ENCODE measurements at places on chromosomes 7 and 10.

DNA sequence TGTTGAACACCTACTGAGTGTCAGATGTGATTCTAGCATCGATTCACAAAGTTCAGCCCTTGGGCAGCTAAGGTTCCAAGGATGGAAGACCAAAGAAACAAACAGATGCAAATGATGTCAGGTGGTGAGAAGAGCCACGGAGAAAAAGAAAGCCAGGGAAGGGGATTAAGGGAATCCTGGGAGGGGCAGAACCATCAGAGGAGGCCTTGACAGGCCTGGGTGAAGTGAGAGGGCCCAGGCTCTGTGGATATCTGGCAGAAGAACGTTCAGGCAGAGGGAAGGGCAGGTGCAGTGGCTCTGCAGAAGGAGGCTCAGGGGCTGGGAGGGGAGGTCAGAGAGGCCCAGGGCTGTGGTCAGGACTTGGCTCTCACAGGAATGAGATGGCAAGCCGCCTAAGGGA, 90.4 kb downstream of the C10orf105 start:
- DNase-seq = no peak

- no peak for DNase-seq
Observed at GRCh38 chr7:112366886-112367285, 83.4 kb upstream of the IFRD1 start.

DNA sequence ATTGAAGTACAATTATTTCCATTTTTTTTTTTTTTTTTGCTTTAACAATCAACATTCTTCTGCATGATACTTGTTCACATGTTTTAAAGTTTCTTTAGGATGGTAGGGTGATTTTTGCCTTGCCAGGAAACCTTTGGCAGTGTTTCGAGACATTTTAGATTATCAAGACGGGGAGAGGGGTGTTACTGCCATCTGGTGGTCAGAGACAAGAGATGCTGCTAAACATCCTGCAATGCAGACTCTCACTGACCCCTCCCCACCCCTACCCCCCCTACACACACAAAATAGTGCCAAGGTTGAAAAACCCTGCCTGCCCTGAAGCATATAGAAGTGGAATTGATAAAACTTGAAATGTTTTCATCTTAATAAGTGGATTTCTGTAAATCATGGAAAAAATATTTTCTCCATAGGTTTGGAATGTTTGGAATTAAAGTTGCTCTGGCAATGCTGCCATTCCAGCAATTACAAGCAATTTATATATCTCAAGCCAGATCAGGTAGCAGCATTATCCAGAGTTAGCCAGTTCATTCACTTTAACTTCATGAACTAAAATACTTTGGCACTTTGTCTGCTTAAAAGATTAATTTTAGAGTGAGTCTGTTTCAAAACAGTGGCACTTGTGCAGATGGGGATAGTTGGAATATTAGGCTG, 62.1 kb downstream of the SDHAF3 start:
- peak; percentile 70 for DNase-seq

GRCh38 chr7:46716926-46717325, 795.9 kb upstream of the IGFBP3 start:
- DNase-seq = no peak

- no peak for DNase-seq
Observed at GRCh38 chr10:87578160-87578841, 73.6 kb downstream of the MINPP1 start.

DNA sequence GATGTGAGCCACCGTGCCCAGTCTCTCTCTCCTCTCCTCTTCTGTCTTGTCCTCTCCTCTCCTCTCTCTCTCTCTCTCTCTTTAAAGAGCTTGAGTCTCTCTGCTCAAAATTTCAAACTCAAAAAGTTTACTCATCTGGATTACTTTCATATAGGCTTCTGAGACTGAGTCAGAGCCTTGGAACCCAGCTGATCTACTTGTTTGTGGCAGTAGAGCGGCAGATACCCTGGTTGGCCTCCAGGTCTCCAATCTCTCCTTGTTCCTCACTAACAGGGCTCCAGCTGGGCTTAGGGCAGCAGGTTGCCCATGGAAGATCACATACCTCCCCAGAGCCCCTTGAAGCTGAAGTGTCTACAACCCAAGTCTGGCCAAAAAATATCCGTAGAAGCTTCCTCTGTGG, 51.0 kb downstream of the HHEX start:
- DNase-seq = no peak

- peak; percentile 58 for DNase-seq
Observed at GRCh38 chr7:32588657-32589056, 93.4 kb downstream of the AVL9 start.

DNA sequence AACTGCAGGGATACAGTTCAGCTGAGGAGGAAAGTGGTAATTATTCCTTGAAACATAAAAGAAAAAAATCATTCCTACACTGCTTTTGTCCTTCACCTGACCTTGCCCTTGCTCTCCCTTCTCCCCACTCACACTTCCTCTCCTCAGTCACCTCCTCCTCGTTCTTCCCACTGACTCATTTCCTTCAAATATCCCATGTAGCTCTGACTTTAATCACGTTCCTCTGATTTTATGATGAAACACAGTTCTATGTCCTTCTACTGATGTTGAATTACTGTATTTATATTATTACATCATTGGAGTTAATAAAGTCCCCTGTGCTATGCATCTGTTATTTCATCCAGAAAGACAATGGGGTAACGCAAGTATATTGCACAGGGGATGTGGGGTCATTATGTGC, 575.6 kb downstream of the POM121L12 start:
- DNase-seq = no peak

GRCh38 chr10:26331371-26331770, 106.8 kb upstream of the APBB1IP start:
- DNase-seq = no peak

DNA sequence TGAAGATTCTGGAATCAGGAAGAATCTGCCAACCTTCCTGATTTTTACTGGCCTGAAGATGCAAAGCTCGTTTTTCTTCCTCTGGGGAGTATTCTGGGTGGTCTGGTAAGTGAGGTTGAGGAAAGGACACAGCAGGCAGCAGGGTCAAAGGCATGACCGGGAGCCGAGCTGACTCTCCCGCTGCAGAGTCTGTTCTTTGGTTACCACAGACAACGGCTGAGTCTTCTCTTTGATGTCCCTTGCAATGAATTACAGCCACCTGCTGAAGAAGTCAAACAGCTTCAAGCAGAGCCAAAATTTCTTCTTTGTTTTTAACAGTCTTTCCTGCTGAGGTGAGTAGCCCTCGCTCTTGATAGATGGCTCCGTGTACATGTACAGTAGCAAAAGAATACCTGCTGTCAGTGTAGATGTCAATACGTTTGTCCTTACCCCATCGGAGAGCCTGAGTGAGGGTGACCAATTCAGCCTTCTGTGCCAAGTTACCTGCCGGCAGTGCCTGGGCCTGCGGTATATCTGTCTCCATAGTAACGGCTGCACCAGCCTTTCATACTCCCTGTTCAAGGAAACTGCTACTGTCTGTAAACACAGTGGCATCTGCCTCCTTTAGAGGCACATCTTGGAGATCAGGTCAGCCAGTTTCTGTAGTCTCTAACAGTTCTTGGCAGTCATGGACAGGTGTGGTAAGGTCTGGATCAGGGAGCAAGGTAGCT, 76.4 kb downstream of the PRR15 start:
- no peak for DNase-seq

DNA sequence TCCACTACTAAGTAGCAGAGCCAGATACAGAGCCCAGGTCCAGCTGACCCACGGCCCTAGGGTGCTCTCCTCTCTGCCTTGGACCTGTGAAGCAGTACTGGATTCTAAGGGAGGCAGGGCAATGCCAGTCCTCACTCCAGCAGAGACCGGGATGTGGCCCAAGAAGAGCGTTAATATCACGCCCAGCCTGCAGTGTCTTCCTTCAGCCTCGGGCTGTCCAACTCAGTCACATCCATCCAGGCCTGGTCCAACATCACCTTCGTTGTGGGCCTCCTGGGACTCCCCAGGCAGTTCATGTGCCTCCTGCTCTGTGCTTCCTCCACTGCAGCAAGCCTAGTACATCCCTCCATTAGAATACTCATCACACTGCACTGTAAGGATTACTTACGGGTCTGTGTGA, 114.5 kb downstream of the GRID1 start:
- DNase-seq = no peak

GRCh38 chr10:93999401-93999851, 5.7 kb downstream of the PLCE1 start:
- no peak for DNase-seq

DNA sequence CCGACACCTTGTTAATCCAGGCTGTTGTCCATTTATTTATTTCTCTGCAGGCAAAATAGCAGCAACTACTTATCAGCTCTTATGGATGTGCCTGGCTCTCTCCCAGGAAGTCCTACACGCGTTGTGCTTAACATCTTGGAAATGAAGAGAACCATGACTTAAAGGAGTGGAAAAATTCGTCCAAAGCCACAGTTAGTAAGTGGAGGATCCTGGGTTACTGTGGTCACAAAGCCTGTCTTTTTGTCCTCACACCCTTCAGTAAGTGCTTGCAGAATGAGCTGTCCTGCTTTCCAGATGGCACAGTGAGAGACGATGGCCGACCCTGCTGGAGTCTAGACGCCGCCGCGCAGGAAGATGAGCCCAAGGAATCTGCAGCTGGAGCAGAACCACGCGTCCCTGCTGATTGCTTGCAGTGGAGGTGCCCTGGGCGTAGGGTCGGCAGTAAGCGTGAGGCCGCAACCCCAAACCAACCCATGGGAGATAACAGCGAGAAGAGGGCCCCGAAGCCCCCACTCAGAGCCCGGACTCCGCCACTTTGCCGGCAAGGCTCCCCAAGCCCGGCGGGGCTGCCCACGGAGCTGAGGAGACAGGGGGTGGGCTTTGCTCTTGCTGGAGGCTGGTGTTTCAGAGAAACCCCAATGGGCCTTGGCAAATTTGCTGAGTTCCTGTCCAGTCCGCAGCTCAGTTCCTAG, 178.6 kb downstream of the CXCL12 start:
- DNase-seq = no peak

DNA sequence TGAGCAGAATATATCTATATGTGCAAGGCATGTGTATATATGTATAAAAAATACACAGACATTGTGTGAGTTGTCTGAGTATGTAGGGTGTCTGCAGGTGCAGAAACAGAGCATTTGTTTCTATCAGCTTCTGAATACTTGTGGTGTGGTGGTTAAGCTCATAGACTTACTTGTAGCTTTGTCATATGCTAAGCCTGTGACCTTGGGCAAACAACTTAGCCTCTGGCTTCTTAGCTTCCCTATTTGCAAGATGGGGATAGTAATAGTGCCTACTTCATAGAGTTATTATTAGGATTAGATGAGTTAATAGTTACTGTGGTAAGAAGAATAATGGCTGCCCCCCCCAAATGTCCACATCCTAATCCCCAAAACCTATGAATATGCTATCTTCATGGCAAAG, 28.2 kb upstream of the PAX2 start:
- no peak for DNase-seq

GRCh38 chr10:69716711-69717560, 84.8 kb upstream of the COL13A1 start:
- peak; percentile 71 for DNase-seq

GRCh38 chr7:50607524-50608125, 42.4 kb upstream of the DDC start:
- DNase-seq = no peak

DNA sequence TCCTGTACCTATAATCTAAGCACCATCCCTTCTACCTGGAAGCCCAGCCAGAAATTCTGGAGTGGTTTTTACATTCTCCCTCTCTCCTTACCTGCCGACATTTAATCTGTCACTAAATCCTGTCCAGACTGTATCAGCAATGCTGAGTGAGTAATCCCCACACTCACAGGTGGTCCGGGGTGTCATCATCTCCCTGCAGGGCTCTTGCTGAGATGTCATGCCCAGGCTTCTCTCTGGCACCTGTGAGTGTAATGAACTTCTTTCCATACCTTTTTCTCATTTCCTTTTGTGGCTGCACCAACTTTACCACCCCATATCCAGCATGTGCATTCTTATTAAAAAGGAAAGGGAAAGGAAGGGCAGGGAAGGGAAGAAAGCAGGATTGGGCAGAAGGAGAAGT, 355.2 kb downstream of the CCSER2 start:
- DNase-seq = no peak

DNA sequence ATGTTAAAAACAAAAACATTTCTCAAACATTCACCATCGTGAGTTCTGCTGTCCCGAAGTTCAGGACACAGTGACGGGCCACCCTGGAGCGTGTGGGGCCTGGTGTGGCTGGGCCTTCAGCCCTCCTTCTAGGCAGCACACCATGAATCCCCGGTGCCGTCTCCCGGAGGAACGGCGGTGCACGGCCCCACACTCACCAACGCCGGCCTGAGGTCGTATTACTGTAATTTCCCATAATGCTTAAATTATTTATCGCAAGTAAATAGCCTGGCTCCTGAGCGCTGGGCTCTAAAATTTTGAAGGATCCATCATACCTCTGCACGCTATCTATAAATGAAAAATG, 1.4 kb downstream of the STK32C start:
- no peak for DNase-seq

DNA sequence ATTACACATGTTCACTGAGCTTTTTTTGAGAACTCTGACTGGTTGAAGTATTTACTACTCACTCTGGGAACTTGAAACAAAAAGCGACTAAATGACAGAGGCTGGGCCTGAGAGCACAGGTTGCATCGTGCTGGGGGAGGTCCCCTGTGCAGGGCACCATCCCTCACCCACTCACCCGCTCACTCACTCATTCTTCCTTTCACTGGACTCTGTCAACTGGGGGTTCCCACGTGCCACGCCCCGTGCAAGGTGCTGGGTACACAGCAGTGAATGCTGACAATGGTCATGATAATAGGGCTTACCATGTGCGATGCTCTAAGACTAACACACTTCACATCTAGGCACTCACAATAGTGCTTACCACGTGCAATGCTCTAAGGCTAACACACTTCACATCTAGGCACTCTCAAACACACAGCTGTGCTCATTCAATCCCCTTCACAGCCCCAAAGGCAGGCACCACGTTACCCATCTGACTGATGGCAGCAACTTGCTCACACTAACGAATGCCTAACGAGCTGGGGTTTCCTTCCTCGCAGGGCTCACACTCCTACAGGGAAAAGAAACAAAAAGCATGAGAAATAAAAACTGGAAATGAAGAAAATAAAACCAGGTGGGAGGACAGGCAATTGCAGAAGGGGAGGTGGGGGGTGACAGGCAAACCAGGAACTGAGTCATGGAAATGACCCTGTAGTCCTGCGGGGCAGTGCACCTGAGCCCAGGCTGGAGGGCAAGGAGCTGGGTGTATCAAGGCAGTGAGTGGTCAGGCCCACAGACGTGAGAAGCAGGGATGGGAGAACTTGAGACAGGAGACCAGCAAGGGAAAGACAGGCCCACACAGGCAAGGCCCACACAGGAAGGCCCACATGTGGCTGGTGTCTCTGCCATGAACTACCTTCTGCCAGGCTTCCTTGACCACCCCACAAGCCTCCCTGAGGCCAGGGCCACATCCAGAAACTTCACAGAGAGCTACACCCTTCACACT, 147.0 kb upstream of the FAM20C start:
- no peak for DNase-seq
